ENCODE measurements at places on chromosomes 6 and 20. TPM values are rescaled to one million over a fixed set of nuclear protein-coding genes. Genes with fewer than 3 reads are reported as not detected.

GRCh38 chr6:117483645-117484016 lies 1.2 kb downstream of the DCBLD1 start:
- H3K4me3 ChIP-seq, result peak overlapping the region; percentile 72
- no peaks in the 10 kb centered on the region for H3K27me3 ChIP-seq
- no peaks in the 10 kb centered on the region for H3K36me3 ChIP-seq
- peak overlapping the region; percentile 45 for H3K27ac ChIP-seq

Gene RARS2
- 19.2 TPM for total RNA-seq

DNA sequence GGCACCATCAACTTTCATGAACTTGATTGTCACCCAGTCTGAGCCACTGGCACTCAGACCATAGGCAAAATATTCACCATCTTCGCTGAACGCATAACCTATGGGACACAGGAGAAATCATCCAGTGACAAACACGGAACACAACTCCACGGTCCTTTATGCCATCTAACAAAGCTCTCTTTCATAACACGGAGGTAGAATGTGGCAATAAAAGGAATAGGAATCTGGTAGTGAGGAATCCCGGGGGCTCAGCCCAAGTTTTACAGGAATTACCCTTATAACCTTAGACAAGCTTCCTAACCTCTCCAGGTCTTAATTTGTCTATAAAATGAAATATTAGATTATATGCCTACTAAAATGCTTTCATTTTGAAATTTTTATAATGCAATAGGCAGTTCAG lies 29.4 kb downstream of the PREP start:
- no peak for DNase-seq
- no peaks in the 10 kb centered on the region for H3K4me1 ChIP-seq

DNA sequence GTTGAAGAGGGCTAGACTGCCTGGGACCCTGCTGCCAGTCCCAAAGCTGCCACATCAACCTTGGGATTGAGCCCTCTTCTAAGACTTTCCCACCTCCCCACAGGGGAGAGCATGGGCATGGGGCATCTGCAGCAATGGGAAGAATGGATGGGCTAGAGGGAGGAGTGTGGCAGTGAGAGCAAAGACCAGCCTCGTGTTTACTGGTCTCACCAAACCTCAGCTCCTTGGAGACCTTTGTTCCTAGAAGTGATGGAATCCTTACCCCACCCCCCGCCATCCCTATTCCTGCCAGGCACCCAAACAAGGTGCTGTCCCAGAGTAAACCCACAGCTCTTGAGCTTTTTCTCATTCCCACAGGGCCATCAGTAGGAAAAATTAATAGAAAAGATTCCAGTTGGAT lies 20.0 kb upstream of the ARMC12 start:
- H3K27me3 ChIP-seq, result no peaks in the 10 kb centered on the region
- no peak for DNase-seq
- no peak overlapping the region for H3K4me3 ChIP-seq
- H3K4me1 ChIP-seq, result peaks cover 52% of the 10 kb centered on the region

DNA sequence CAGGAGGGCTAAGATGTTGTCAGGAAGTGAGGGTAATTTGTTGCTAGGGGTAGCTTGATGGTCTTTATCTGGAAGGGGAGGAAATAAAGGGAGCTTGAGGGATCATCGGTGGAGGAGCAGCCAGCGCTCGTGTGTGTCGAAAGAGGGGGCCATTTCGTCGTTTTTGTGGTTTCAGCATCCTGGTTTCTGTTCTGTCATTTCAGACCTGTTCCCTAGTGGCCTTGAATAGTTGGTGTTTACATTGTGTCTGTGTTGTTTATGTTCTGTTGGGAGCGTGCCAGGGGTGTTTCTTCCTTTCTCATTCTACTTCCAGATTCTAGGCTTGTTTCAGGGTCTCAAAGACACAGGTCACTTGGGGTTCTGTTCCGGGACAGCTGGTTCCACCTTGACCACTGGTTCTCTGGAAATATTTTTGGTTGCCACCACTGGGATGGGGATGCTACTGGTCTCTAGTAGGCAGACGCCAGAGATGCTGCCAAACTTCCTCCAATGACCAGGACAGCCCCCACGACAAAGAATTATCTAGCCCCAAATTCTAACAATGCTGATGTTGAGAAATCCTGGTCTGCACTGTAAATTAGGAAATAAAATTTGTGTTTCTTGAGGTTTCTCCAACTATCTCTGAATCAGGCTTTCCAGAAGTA lies 113.9 kb upstream of the NAA20 start:
- no peak for DNase-seq
- H3K4me1 ChIP-seq, result no peaks in the 10 kb centered on the region
- no peaks in the 10 kb centered on the region for H3K27me3 ChIP-seq
- H3K36me3 ChIP-seq, result no peaks in the 10 kb centered on the region
- no peak overlapping the region for H3K27ac ChIP-seq
- no peak overlapping the region for H3K4me3 ChIP-seq

Gene KIAA0408
- 11.0 TPM for total RNA-seq

DNA sequence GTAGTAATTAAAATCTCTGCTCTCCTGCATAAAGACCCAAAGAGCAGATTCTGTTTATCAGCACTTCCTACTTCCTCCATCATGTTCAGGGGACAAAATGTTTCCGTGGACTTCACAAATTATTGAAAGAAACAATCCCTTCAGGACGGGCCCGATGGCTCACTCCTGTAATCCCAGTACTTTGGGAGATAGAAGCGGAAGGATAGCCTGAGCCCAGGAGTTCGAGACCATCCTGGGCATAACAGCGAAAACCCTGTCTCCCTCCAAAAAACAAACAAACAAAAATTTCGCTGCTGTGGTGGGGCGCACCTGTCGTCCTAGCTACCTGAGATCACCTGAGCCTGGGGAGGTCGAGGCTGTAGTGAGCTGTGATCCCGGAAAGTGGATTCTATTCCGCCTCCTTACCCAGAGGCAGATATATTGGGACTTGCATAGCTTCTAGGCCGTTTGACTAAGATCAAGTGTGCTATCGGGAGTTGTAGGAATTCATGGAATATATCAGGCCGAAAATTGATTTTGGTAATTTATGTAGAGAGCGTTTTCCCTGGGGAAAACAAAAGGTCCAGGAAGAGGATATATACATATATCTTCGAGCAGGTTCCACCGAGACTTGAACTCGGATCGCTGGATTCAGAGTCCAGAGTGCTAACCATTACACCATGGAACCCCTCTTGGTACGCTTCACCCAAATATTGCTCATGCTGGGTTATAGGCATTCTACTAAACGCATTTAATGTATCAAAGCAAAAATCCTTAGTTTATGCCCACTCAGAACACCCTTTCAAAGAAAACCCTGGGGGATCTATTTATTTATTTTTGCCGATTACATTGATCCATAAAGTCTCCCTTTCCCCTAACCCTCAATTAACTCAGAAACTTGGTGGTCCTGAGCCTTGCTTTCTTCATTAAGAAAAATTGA lies 74.5 kb upstream of the ZNF184 start:
- no peak overlapping the region for H3K4me3 ChIP-seq
- no peak for DNase-seq
- no peaks in the 10 kb centered on the region for H3K4me1 ChIP-seq
- peak overlapping the region; percentile 53 for H3K27ac ChIP-seq
- no peaks in the 10 kb centered on the region for H3K36me3 ChIP-seq

- no peak for DNase-seq
- H3K4me3 ChIP-seq, result no peak overlapping the region
- H3K27me3 ChIP-seq, result no peaks in the 10 kb centered on the region
- H3K36me3 ChIP-seq, result no peaks in the 10 kb centered on the region
Observed at GRCh38 chr6:161503570-161503969, 229.7 kb upstream of the AGPAT4 start.

Gene ISM1
- total RNA-seq, result 1.6 TPM

Gene PTGIS
- total RNA-seq, result 7.8 TPM

Gene MYBL2
- 78.6 TPM for total RNA-seq

Gene EFCAB8
- total RNA-seq, result 0.35 TPM

Gene IL20RA
- not detected for total RNA-seq

Gene SCGN
- not detected for total RNA-seq

DNA sequence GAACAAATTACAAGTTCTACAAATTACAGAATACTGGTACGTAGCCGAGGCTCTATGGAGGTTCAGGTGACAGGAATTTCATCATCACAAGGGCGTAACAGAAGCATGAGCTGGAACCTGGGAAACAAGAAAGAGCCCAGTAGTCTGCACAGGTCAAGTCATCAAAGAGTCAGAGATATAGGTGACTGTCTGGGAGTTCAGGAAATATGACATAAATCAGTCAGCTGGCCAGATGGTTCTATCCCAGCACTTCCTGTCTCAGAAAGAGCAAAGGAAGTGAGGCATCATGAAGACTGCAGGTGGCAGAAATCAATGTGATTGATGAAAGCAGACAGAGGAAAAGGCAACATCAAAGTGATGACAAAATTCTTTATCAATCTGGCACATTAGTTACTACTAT lies 23.3 kb downstream of the MYCT1 start:
- H3K4me3 ChIP-seq, result no peak overlapping the region
- no peaks in the 10 kb centered on the region for H3K27me3 ChIP-seq
- no peaks in the 10 kb centered on the region for H3K4me1 ChIP-seq
